Mesenchymal stem cell (in vitro differentiated cells and primary cell): ENCODE measurements at places on chromosomes 5 and 9.
A peak's percentile ranks its signal among the peaks of the same experiment; 100 is the strongest.

DNA sequence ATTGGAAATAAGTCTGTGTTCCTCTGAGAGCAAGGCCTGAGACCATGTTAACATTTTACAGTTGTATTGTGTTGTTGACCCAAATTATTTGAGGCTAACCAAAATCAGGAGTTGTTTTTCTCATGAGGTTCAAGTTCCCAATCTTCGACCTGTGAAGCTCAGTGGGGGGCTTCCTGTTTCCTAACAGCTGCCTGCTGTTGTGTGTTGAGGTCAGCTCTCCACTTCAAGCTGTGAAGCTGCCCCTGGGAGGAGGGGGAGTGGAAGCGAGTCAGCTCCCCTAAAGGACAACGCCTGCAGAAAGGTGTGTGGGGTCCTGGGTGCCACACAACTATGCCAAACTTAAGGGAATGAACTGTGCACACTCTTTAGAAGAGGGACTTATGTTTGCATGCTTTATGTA lies 295.5 kb downstream of the IRX1 start:
- DNase-seq = no peak

DNA sequence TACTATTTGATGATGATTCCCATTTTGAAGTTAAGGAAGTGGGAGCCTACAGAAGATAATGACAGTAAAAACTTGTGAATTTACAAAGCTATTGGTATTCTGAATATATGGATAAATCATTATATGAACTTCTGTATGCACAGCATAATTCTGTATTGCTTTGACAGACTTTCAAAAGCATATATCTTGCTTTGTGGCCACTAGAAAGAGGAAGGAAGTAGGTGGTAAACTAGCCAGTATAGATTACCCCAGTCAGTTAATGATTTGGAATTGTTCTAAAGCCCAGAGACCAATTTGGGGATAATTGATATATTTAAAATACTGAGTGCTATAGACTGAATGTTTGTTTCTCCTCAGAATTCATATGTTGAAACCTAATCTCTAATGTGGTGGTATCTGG lies 53.0 kb downstream of the NR2F1 start:
- DNase-seq = no peak

- DNase-seq = peak; percentile 79
These were observed 4.0 kb upstream of the CLIC3 start for GRCh38 chr9:137000177-137000930.

GRCh38 chr9:36842560-36843530 lies 191.2 kb downstream of the PAX5 start:
- no peak for DNase-seq

DNA sequence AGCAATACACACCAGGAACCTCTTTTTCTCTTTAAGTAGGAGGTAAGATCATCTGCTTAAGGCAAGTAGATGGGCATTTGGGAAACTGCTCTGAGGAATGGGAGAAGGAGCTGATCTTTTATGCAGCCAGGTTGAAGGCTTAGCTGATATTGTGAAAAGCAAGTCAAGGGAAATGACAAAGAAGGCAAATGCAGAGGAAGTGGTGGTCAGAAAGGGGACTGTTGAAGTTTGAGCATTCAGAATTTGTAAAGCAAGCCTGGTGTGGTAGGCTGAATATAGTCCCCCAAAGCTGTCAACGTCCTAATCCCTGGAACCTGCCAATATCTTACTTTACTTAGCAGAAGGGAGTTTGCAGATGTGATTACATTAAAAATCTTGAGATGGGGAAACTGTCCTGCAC lies 128.9 kb downstream of the ADAMTS12 start:
- DNase-seq = no peak

- DNase-seq = peak; percentile 80
These were observed 15.4 kb upstream of the UBAC1 start for GRCh38 chr9:135976531-135976930.

- no peak for DNase-seq
These were observed 107.9 kb downstream of the INVS start for GRCh38 chr9:100206899-100207298.

- no peak for DNase-seq
These were observed 106.1 kb upstream of the PHYKPL start for GRCh38 chr5:178338750-178339144.

- DNase-seq = no peak
These were observed 321.8 kb upstream of the ADCY2 start for GRCh38 chr5:7074176-7074575.
